Heart left ventricle (tissue), 16 donors: ENCODE measurements at places on chromosomes 1 and 21. TPM values are rescaled to one million over a fixed set of nuclear protein-coding genes. Genes with fewer than 3 reads are reported as not detected.

DNA sequence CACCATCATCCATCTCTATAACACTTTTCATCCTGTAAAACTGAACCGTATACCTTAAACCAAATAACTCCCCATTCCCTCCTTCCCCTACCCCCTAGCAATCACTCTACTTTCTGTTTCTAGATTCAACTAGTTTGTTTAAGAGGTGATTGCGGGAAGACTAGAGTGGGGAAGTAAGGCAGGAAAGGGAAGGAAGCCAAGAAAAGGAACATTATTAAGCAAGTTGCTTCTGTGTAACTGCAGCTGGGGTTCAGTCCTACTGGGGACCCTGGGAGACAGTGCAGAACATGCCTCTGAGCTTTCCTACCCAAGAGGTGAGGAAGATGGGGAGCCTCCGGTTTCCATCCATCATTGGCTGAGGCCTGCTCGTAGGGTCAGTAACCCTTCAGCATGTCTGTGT, 28.9 kb upstream of the H3-3A start:
- peaks cover 11% of the 10 kb centered on the region for H3K4me1 ChIP-seq
- H3K36me3 ChIP-seq, result no peaks in the 10 kb centered on the region
- peak; percentile 37 for DNase-seq
- no peaks in the 10 kb centered on the region for H3K27me3 ChIP-seq

- no peak overlapping the region for H3K27ac ChIP-seq
- H3K4me3 ChIP-seq, result no peak overlapping the region
- H3K27me3 ChIP-seq, result no peaks in the 10 kb centered on the region
- no peaks in the 10 kb centered on the region for H3K36me3 ChIP-seq
- peaks cover 18% of the 10 kb centered on the region for H3K4me1 ChIP-seq
- no peak for DNase-seq
Observed at GRCh38 chr1:229031061-229031460, 239.8 kb upstream of the RAB4A start.

DNA sequence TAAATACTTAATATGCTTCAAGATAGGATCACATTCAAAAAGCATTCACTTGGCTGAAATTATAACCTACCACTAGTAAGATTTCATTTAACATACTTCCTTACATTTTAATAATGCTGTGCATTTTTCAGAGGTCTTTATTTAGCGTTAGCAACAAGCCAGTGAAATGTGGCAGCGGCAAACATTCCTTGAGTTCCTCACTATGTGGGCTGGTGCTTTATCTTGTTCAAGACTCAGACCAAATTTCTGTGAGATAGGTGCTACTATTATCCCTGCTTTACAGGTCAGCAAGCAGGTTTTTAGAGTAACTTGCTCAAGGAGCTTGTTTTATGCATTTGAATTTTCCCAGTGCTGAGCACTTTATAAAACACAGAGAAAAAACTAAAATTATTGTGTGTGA, 132.7 kb downstream of the PLPPR4 start:
- no peaks in the 10 kb centered on the region for H3K27me3 ChIP-seq
- H3K4me1 ChIP-seq, result no peaks in the 10 kb centered on the region
- no peaks in the 10 kb centered on the region for H3K36me3 ChIP-seq
- H3K4me3 ChIP-seq, result no peak overlapping the region
- H3K27ac ChIP-seq, result no peak overlapping the region

- DNase-seq, result no peak
- no peak overlapping the region for H3K4me3 ChIP-seq
- no peaks in the 10 kb centered on the region for H3K4me1 ChIP-seq
- no peaks in the 10 kb centered on the region for H3K27me3 ChIP-seq
Observed at GRCh38 chr1:98677288-98677687, 15.8 kb downstream of the SNX7 start.

The WLS gene
- 115 TPM for total RNA-seq

DNA sequence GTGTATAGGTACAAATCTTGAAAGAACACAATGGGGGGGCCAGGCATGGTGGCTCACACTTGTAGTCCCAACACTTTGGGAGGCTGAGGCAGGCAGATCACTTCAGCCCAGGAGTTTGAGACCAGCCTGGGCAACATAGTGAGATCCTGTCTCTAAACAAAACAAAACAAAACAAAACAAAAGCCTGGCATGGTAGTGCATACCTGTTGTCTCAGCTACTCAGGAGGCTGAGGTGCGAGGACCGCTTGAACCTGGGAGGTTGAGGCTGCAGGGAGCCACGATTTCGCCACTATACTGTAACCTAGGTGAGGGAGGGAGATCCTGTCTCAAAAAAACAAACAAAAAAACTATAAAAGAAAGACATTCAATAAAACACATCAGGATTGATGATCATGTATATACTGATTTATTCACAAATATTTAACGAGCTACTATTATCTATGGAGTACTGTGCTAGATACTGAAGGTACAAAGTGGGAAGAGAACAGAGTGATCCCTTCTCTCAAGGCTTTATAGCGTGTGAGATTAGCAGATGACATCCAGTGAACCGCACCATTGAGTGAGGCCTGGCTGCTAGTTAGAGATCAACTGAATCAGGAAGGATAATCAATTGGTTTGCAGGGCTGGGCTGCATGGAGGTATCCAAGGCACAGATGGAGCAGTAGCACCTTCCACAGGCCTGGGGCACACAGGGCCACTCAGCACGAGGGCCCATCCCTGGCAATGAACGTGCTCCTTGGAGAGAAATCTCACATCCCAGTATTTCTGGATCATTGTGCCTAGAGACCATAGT, 26.4 kb downstream of the ELF3 start:
- no peak overlapping the region for H3K27ac ChIP-seq
- no peak for DNase-seq
- H3K4me1 ChIP-seq, result peaks cover 3% of the 10 kb centered on the region
- H3K36me3 ChIP-seq, result no peaks in the 10 kb centered on the region
- H3K4me3 ChIP-seq, result no peak overlapping the region

DNA sequence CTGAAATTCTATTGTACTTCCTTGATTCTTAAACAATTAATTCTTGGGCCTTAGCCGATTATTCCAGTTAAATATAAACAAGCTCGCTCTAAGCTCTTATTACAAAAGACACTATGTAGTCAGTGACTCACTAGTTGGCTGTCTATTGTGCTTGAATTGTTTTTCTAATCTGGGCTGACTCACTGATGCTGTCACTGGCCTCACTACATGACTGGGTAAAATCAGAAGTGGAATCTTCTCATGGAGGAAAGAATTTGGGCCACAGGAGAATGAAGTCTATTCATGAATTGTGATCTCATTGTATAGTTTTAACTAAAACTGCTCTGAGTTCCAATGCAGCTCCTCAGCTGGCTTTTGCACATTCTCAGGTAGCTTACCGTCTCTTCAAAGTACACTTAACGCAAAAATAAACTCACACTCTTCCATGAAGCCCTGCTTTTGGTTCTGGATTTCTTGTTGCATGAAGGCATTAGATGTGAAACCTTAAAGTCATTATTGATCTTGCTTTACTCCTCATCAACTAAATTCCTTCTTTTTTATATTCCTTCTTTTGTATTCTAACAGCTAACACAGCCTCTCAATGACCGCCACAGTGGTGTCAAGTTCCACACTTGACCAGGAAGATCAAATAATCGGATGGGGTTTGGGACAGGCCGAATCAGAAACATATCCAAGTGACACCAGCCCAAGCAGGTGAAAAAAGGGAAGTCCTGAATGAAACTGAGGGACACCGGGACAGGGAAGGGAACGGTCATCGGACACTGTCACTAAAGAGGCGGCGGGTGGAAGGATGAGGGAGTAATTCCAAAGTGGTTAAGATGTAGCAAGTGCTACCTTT, 80.9 kb upstream of the LBR start:
- peak; percentile 44 for DNase-seq
- H3K4me1 ChIP-seq, result peaks cover 6% of the 10 kb centered on the region
- H3K36me3 ChIP-seq, result peaks cover 61% of the 10 kb centered on the region
- no peak overlapping the region for H3K4me3 ChIP-seq
- H3K27me3 ChIP-seq, result no peaks in the 10 kb centered on the region

DNA sequence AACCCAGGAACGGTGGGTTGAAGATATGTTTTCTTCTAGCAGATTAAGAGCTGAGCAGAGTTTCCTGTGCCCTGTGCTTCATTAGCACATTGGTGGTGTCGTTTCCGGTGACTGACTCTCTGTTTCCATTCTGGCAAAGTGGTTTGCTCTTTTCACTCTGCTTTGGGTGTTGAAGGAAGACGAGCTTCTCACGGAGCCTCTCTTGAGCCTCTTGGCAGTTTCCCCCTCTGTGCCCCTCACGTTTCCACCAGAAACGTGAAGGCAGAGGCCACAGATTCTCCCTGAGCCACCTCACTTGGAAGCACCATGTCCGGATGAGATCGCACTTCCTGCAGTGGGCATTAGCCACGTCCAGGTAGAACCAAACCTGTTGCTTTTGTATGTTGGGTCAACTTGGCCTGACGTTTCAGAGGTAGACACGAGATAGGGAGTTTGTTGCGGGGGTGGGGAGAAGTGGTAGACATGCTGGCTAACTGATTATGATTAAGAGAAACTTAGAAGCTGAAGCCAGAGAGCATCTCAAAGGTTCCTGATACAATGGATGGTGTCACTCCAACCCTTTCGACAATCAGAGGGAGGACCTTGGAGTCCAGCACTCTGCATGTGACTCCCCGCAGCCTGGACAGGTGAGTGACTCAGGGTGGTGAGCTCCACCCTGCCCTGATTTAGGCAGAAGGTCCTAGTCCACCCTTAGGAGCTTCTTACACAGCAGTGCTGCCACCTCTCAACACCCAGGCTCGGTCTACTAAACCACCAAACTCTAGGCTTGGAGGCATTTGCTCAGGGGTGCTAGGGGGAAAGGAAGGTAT, at the start of gene LAX1:
Gene LAX1, plus strand, starts transcription at position 155 of the 809 bp plus-strand sequence. Its CDS starts 383 bp downstream, at position 538.
- no peaks in the 10 kb centered on the region for H3K36me3 ChIP-seq
- no peak within 1 kb of the TSS for H3K27ac ChIP-seq
- H3K4me1 ChIP-seq, result peaks cover 24% of the 10 kb centered on the region
- no peak within 1 kb of the TSS for H3K4me3 ChIP-seq

GRCh38 chr1:22216210-22216883, 73.5 kb upstream of the WNT4 start:
- H3K4me3 ChIP-seq, result no peak overlapping the region
- H3K27ac ChIP-seq, result no peak overlapping the region
- no peaks in the 10 kb centered on the region for H3K4me1 ChIP-seq
- no peak for DNase-seq
- no peaks in the 10 kb centered on the region for H3K36me3 ChIP-seq
